ENCODE measurements at places on chromosomes 5 and 9. TPM values are rescaled to one million over a fixed set of nuclear protein-coding genes. Genes with fewer than 3 reads are reported as not detected.

The ACTBL2 gene
- not detected for total RNA-seq

- no peak overlapping the region for H3K4me3 ChIP-seq
- no peak overlapping the region for H3K27ac ChIP-seq
- H3K36me3 ChIP-seq, result no peaks in the 10 kb centered on the region
- H3K27me3 ChIP-seq, result no peaks in the 10 kb centered on the region
- no peak for DNase-seq
Measured at GRCh38 chr9:115604831-115605483, 487.0 kb upstream of the TNC start.

GRCh38 chr9:68872026-68872501 is 141.8 kb downstream of the PRKACG start:
- H3K4me3 ChIP-seq, result no peak overlapping the region
- no peak overlapping the region for H3K27ac ChIP-seq
- H3K27me3 ChIP-seq, result no peaks in the 10 kb centered on the region
- no peaks in the 10 kb centered on the region for H3K4me1 ChIP-seq

DNA sequence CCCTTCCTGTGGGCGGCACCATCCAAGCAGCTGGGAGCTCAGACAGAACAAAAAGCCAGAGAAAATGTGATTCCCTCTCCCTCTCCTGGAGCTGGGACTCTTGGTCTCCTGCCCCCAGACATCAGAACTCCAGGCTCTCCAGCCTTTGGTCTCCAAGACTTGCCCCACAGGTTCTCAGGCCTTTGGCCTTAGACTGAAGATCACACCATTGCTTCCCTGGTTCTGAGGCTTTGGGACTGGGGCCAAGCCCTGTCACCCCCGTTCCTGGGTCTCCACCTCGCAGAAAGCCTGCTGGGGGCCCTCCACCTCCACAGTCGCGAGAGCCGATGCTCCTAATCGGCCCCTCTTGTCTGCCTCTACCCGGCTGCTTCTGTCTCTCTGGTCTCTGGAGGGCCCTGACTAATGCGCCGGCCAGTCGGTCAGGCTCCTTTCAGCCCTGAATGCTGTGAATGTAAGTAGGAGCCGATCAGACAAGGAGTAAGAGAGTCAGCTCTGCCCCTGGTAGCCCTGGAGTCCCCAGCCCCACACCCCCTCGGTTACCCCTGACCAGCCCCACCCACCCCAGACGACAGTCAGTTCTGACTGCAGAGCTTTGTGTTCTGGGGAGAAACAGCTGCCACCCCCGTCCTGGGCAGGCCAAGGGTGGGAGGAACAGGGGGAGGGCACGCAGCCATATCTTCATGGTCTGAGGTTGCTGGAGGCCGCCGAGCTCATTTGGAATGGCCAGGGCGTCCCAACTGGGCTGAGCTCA is 57.5 kb downstream of the VAV2 start:
- no peaks in the 10 kb centered on the region for H3K4me1 ChIP-seq
- H3K27me3 ChIP-seq, result no peaks in the 10 kb centered on the region
- no peak overlapping the region for H3K27ac ChIP-seq
- DNase-seq, result no peak

- H3K4me3 ChIP-seq, result no peak overlapping the region
- DNase-seq, result no peak
- no peak overlapping the region for H3K27ac ChIP-seq
- no peaks in the 10 kb centered on the region for H3K27me3 ChIP-seq
Measured at GRCh38 chr9:82940376-82940775, 122.6 kb downstream of the RASEF start.

DNA sequence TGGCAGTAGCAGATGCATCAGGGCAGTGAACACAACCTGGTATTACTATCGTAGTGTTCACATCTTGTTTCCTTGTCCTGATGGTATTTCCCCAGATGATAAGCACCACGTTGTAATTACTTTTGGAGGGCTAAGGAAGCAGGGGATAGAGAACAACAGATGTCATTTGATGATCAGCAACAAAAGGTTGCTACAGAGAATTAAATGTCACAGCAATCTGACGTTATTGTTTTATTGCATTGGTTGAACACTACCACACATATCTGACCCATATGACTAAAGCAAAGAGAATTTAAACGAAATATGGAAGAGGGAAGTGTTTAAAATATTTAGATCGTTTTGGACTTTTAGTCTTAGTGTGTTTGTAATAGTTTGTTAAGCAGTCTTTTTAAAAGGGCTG is 408.3 kb downstream of the SH3GL2 start:
- no peak overlapping the region for H3K4me3 ChIP-seq
- no peaks in the 10 kb centered on the region for H3K27me3 ChIP-seq
- no peak for DNase-seq
- no peak overlapping the region for H3K27ac ChIP-seq
- H3K36me3 ChIP-seq, result no peaks in the 10 kb centered on the region

DNA sequence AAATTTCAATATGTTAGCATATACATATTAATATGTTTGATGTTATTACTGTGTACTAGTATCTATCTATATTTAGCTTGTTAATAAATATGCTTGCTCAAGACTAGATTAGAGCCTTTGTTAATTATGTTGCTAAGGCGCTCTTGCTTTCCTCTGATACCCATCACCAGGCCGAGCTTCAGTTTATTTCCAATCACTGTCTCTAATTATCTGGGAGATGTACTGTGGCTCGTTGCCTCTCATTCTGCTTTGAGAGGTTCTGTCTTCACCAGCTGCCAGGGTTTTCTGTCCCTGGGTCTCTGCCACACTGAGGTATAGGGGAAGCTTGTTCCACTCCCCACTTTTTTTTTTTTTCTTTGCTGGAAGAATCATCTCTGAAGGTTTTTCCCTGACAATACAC is 21.0 kb upstream of the TAF11L2 start:
- H3K4me3 ChIP-seq, result no peak overlapping the region
- H3K4me1 ChIP-seq, result no peaks in the 10 kb centered on the region
- H3K36me3 ChIP-seq, result no peaks in the 10 kb centered on the region
- no peaks in the 10 kb centered on the region for H3K27me3 ChIP-seq
- DNase-seq, result no peak

DNA sequence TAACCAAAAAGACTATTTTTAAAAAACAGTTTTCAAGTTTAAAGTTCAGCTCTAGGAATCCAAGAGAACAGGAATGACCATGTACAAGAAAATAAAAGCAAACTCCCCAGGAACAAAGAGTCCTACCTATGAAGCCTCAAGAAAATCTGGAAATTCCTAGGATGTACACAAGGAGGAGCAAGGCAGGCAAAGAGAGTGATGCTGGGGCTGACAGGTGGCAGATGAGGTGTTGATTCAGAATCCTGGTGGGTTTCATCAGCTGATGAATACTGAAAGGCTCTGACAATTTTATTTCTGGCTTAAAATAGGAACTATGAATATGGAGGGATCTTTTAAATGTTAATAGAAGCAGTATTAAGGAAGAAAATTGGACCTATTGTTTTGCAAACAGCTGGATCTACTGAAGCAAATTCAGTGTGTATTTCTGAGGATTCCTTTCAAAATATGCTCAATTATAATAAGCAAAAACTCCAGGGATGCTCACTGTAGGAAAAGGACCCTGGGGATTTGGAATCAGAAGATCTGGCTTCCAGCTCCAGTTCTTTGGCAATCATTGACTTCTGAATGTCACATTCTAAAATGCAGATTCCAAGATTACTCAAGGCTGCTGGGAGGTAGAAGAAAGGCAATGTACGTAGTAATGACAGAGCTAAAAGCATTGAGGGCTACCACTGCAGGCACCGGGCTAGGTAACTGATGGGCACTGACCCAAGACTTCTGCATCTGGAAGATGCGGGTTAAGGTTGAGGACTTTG is 28.0 kb upstream of the SH3RF2 start:
- H3K27me3 ChIP-seq, result no peaks in the 10 kb centered on the region
- no peak overlapping the region for H3K4me3 ChIP-seq
